ENCODE measurements at places on chromosomes 1 and 21. TPM values are rescaled to one million over a fixed set of nuclear protein-coding genes. Genes with fewer than 3 reads are reported as not detected.

Gene IVL
- 0.10 TPM for total RNA-seq

Gene HPCAL4
- total RNA-seq = 0.25 TPM

Gene CHRNB2
- total RNA-seq = 0.30 TPM

Gene GBP4
- total RNA-seq = 0.08 TPM

Gene FCN3
- not detected for total RNA-seq

Gene CD48
- total RNA-seq = not detected

Gene COL18A1
- total RNA-seq = 141 TPM

Gene ANXA9
- 0.92 TPM for total RNA-seq

Gene CD5L
- total RNA-seq = not detected

Gene HHIPL2
- total RNA-seq = 9.7 TPM

Gene CR1
- total RNA-seq = not detected

Gene LMNA
- total RNA-seq = 770 TPM

Gene NPHS2
- not detected for total RNA-seq

Gene HTR6
- 0.15 TPM for total RNA-seq

Gene KRTAP10-7
- total RNA-seq = not detected

Gene EYA3
- 5.9 TPM for total RNA-seq

Gene LIN28A
- total RNA-seq = not detected

Gene RGS13
- not detected for total RNA-seq

Gene LRRC39
- 0.15 TPM for total RNA-seq

Gene SLC35F3
- 5.1 TPM for total RNA-seq

Gene SIM2
- 6.4 TPM for total RNA-seq

Gene MPC2
- total RNA-seq = 82.2 TPM

Gene SPATA6
- 1.9 TPM for total RNA-seq

Gene SLC9C2
- not detected for total RNA-seq

Gene ORC1
- 20.3 TPM for total RNA-seq

Gene PLPPR4
- total RNA-seq = not detected

Gene RAB13
- 135 TPM for total RNA-seq

Gene C1orf226
- total RNA-seq = 1.2 TPM

Gene KRTAP10-4
- total RNA-seq = not detected

Gene ALX3
- not detected for total RNA-seq

Gene MYBPH
- not detected for total RNA-seq

Gene PCP4
- not detected for total RNA-seq

Gene LCE1C
- not detected for total RNA-seq

Gene KLF17
- total RNA-seq = 0.48 TPM

Gene LCE3E
- total RNA-seq = not detected

Gene APCS
- not detected for total RNA-seq

Gene ARMH1
- 0.38 TPM for total RNA-seq

Gene RCSD1
- 0.07 TPM for total RNA-seq

Gene MATN1
- 0.11 TPM for total RNA-seq

Gene CXADR
- 12.2 TPM for total RNA-seq

Gene S100A13
- total RNA-seq = 172 TPM

Gene ZNF593OS
- total RNA-seq = not detected

Gene RNU1-1
- total RNA-seq = not detected

Gene CD247
- total RNA-seq = 0.93 TPM

Gene C1orf21
- 10.0 TPM for total RNA-seq

Gene SPRR4
- total RNA-seq = not detected

Gene BRDT
- not detected for total RNA-seq

Gene C1orf174
- 24.7 TPM for total RNA-seq

Gene SELENBP1
- 6.5 TPM for total RNA-seq

Gene SLC39A1
- total RNA-seq = 161 TPM

Gene HAPLN2
- not detected for total RNA-seq

Gene MAP3K21
- 9.1 TPM for total RNA-seq

Gene HSD11B1
- 0.42 TPM for total RNA-seq

Gene EBNA1BP2
- 186 TPM for total RNA-seq

Gene CA6
- total RNA-seq = not detected
